ENCODE measurements at places on chromosomes 4 and X. TPM values are rescaled to one million over a fixed set of nuclear protein-coding genes. Genes with fewer than 3 reads are reported as not detected.

FANCB gene
- 13.8 TPM for total RNA-seq

PAGE3 gene
- not detected for total RNA-seq

GRCh38 chrX:120749141-120749846 lies 119.4 kb upstream of the C1GALT1C1 start:
- H3K4me3 ChIP-seq, result no peak overlapping the region
- H3K27me3 ChIP-seq, result no peaks in the 10 kb centered on the region
- no peaks in the 10 kb centered on the region for H3K36me3 ChIP-seq
- no peak for DNase-seq
- H3K27ac ChIP-seq, result no peak overlapping the region

OCRL gene
- total RNA-seq, result 15.1 TPM

- H3K27ac ChIP-seq, result no peak overlapping the region
- H3K27me3 ChIP-seq, result no peaks in the 10 kb centered on the region
- H3K4me3 ChIP-seq, result no peak overlapping the region
- H3K4me1 ChIP-seq, result no peaks in the 10 kb centered on the region
Observed at GRCh38 chr4:147085781-147086180, 140.1 kb upstream of the TTC29 start.

- H3K4me3 ChIP-seq, result no peak overlapping the region
- DNase-seq, result no peak
- no peaks in the 10 kb centered on the region for H3K36me3 ChIP-seq
Observed at GRCh38 chrX:16250296-16250695, 83.0 kb downstream of the MAGEB17 start.
